Natural killer cell treated with Interleukin-12 subunit alpha and Interleukin-12 subunit beta and Interleukin-15 and Interleukin-18, amount 100 ng/mL, for 72 hours (primary cell): ENCODE measurements at places on chromosomes 1 and 21.

- no peak for DNase-seq
Observed at GRCh38 chr1:67350783-67351182, 43.1 kb downstream of the IL12RB2 start.

DNA sequence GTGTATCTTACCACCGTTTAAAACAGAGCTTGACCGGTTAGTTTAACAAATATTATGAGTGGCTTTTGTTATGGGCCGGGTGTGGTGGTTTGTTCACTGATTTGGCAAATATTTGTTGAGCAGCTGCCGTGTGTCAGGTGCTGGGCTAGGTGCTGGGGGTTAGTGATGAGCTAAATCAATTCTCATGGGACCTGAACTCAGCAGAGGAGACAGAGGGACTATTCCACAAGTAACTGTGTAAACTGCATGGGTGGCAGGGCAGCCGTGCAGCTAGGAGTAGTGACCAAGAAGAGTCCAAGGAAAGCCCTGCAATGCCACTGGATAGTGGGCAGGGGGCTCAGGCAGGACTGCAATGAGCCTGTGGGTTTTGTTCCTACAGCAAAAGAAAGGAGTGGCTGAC, 11.2 kb upstream of the C2CD2 start:
- DNase-seq = peak; percentile 18

DNA sequence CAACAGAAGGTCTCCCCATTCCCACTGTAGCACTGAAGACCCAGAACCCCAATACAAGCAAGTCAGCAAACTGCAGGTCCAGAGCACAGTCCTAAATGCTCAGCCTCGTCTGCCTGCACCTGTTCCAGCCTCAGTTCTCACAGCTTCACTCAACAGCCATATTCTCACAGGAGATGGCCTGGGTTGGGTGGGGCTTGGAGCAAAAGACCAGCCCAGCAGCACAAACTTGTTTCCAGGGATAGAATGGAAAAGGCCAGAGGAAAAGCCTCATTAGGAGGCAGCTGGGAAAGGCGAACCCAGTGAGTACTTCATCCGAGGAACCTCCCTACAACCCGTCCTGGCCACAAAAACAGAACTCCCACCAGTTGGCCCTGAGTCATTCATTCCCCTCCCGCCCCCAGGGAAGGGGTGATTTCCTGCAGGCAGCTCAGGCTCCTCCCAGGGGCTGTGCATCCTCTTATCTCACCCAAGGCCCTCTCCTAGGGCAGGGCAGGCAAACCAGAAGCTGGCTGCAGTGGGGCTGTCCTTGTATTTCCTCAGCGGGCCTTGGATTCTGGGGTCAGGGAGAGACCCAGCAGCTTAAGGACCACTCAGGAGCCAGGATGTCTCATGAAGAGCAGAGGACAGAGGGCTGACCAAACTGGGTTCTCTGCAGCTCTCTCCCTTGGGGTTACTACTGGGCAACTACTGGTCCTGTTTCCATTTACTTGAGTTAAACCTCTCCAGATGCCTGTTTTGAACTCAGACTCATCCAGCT, 7.4 kb upstream of the MPL start:
- DNase-seq = no peak

GRCh38 chr1:53539711-53540603, 80.8 kb downstream of the DMRTB1 start:
- DNase-seq = no peak
